ENCODE measurements at places on chromosomes 2 and 18. TPM values are rescaled to one million over a fixed set of nuclear protein-coding genes. Genes with fewer than 3 reads are reported as not detected.

Gene ROCK1
- 55.5 TPM for total RNA-seq

Gene CXCR1
- total RNA-seq = not detected

Gene NAT8
- not detected for total RNA-seq

Gene NMS
- total RNA-seq = not detected

Gene PSMA8
- total RNA-seq = 2.0 TPM

Gene TXNDC2
- total RNA-seq = not detected

Gene AAMP
- 72.2 TPM for total RNA-seq

Gene THSD7B
- total RNA-seq = not detected

Gene TUBA4B
- total RNA-seq = not detected

Gene CPSF3
- 72.3 TPM for total RNA-seq

Gene ZNF396
- total RNA-seq = 0.47 TPM

Gene CNDP1
- not detected for total RNA-seq

Gene ZNF2
- 5.1 TPM for total RNA-seq

Gene METTL21A
- total RNA-seq = 25.6 TPM

Gene PRKAG3
- not detected for total RNA-seq

Gene ZNF804A
- not detected for total RNA-seq

Gene AMER3
- not detected for total RNA-seq

Gene MAP2
- total RNA-seq = 0.34 TPM

Gene IL36G
- total RNA-seq = not detected

Gene KCNIP3
- total RNA-seq = not detected

Gene RIT2
- total RNA-seq = not detected

Gene CHMP1B
- total RNA-seq = 20.9 TPM

Gene PTMA
- total RNA-seq = 2,969 TPM

Gene DYSF
- 0.02 TPM for total RNA-seq

Gene CD226
- 53.3 TPM for total RNA-seq

Gene RAB17
- total RNA-seq = 0.30 TPM

Gene ABHD1
- 0.65 TPM for total RNA-seq

Gene SPAST
- total RNA-seq = 19.5 TPM

Gene CAPN13
- total RNA-seq = not detected
